ENCODE measurements at places on chromosomes 11 and 22.

GRCh38 chr11:72471005-72471898, 36.9 kb upstream of the CLPB start:
- DNase-seq, result peak; percentile 80

DNA sequence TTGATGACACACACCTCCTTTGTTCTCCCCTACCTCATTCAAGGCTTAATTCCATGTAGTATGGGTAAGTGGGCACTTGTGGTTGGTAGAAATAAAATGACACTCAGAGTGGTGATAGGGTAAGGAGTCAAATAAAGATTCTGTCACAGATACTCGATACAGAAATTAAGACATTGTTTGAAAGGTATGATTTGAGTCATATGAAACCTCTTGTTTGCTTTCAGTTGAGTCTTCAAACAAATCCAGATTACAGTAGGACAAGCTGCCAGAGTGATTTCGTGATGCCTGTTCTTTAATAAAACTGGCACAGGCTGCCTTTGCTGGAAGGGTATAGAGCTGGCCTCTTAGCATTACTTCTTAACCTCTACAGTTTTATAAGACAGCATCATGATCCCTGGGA, 182.4 kb downstream of the SPON1 start:
- no peak for DNase-seq

- no peak for DNase-seq
Observed at GRCh38 chr11:131246663-131247062, 123.8 kb upstream of the NTM start.

- no peak for DNase-seq
Observed at GRCh38 chr11:35814081-35814695, 129.7 kb upstream of the LDLRAD3 start.

GRCh38 chr11:116853461-116854073, 16.1 kb upstream of the APOA1 start:
- DNase-seq, result peak; percentile 94

DNA sequence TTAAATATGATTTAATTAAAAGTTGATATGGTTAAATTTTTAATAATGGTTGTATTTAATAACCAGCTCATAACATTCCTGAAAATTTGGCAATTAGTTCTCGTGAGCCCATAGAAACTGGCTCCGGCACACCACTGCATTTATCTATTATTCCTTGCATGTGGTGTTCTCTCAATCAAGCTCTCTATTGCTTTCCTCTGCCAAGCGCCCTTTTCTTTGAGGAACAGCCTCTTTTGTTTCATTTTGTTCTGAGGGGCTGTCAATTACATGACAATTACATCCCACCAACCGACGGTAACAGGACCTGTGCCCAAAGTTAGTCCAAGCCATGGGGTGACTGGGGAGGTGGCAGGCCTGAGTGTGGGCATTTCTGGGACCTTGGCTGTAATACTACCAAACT, 8.1 kb downstream of the C11orf91 start:
- DNase-seq, result no peak

- DNase-seq, result peak; percentile 57
Observed at GRCh38 chr11:36478700-36479329, 31.3 kb downstream of the TRAF6 start.

GRCh38 chr11:5713695-5714094, 22.6 kb upstream of the OR56B1 start:
- DNase-seq, result no peak

- no peak for DNase-seq
Observed at GRCh38 chr11:97123237-97123636, 733.4 kb downstream of the JRKL start.

DNA sequence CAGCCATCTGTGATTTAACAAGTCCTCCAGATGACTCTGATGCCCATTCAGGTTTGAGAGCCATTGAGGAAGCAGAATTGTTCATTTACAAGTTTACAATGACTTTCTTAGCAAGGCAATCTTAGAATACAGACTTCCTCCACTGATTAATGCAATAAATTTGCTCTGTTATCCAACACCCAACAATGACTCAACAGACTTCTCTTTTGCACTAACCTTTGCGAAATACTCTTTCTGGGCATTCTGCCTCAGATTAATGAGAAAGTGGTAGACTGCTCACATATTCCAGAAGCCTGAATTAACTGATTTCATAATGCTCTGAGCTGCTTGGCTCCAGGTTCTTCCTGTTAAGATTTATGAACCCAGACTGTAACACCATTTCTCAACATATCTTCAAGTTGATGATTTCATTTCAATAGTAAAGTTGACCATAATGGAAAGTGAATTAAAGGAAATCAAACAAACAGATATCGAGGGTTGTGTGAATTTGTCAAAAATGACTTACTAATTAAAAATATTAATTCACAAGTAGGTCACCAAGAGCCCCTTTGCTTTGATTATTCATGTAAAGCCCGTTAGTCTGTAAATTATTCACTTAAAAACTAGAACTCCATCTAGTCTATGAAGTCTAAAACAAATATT, 70.5 kb upstream of the BLID start:
- peak; percentile 94 for DNase-seq

DNA sequence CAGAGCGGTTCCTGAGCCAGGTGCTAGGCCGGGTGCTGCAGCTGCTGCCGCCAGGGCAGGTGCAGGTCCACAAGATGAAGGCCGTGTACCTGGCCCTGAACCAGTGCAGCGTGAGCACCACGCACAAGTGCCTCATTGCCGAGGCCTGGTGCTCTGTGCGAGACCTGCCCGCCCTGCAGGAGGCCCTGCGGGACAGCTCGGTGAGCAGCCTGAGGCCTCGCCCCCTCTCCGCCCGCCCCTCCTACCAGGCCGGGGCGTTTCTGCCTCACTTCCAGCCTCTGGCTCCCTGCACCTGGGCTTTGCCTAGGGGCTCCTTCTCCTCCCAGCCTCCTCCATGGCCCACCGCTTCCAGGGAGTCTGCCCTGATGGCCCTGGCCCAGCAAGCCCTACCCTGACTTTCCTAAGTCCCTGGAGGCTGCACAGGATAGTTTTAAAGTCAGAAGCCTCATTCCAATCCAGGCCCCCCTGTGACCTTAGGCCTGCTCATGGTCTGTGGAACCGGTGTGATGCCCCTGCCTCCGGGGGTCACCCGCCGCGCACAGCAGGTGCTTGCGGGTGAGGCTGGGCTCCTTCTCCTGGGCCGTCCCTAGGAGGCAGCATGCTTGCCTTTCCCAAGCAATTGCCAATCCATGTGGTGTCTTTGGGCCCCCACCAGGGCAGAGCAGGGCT, 5.5 kb downstream of the TCIRG1 start:
- DNase-seq, result no peak

GRCh38 chr11:62680825-62681240, 2.0 kb upstream of the UBXN1 start:
- DNase-seq, result peak; percentile 77

Data from EL (cell line).